Muscle of back (tissue), 13 donors: ENCODE measurements at places on chromosomes 16 and 17.
A peak's percentile ranks its signal among the peaks of the same experiment; 100 is the strongest.

DNA sequence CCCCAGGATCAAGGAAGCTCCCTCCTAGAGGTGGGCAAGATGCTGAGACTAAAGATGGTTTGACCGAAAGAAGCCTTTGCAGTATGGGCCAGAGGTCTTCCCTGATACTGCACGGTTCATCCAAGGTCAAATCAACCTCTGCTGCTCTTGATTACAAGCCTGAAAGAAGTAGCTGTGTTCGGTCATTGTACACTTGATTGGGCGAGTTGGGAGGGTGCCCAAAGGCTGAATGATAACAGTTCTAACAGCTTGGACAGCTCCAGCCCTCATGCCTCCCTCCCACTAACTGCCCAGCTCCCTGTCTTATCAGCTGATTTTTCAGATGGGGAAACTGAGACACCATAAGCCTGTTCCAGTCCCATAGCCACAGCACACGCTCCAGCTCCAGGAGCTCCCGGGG lies 42.8 kb downstream of the ABCC12 start:
- no peak for DNase-seq

GRCh38 chr16:290015-290680 lies 7.2 kb downstream of the PDIA2 start:
- no peak for DNase-seq

DNA sequence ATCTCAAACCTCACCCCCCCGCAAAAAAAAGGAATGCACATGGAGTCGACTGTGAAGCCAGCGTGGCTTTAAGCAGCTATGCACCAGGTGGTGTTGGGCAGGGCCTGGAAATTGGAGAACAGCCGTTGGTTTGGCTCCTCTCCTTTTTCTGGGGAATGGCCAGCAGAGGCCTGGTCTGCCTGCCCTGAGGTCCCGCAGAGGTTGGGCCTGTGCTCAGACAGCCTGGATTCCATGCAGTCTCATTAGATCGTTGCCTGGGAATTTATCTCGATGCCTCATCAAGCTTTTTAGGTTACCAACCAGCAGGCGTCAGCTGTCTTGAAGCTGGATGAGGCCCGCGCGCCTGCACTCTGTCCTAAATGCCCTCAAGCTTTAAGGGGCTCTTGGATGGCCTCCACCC lies 9.8 kb downstream of the SLC12A3 start:
- DNase-seq: peak; percentile 51

DNA sequence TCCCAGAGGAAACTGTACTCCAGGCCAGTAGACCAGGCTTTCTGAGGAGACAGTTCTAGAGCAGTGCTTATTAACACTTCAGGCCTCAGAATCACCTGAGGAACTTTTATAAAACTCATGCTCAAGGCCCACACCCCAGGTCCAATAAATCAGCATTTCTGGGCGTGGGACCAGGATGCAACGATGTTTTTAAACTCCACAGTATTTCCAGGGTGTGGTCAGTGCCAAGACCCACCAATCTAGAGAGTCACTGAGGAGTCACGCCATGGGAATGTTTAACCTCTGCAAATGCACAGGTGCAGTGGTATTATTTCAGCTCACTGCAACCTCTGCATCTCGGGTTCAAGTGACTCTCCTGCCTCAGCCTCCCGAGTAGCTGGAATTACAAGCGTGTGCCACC lies 3.9 kb upstream of the TRPV1 start:
- DNase-seq: no peak

- DNase-seq: no peak
Measured at GRCh38 chr16:19008245-19009169, 24.8 kb downstream of the TMC7 start.

- no peak for DNase-seq
Measured at GRCh38 chr17:44367231-44367979, 3.8 kb upstream of the FAM171A2 start.

DNA sequence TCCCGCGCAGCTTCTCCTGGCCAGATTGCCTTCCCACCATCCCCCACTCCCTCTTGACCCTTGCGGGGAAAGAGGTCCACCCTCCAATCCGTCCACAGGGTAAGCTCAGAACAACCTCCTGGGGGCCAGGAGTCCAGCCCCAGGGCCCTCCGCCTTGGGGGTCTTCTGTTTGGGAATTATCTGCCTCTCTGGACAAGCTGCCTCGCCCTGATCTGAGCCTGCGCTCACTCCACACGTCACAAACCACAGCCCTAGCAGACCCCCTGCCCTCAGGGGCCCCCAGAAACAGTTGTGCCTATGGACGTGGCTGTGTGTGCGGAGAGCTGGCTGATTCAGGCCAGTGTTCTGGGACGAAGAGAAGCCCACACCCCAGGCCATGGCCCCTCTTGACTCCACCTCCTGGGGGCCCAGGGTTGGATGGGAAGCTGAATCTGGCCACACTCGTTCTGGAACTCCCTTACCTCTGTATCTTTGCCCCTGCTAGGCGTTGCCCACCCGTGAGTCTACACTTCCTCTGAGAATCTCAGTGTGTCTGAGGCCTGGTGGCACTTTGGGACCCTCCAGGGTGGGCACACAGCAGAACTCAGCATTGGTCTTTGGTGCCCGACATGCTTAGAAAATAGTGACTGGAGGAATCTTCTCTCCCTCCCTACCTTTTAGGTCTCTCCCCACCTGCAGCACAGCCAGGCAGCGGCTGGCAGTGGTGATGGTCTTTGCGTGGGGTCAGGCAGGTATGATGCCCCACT lies 119.9 kb upstream of the SMURF2 start:
- DNase-seq: no peak

GRCh38 chr16:57567691-57568090 lies 25.2 kb downstream of the ADGRG5 start:
- no peak for DNase-seq

DNA sequence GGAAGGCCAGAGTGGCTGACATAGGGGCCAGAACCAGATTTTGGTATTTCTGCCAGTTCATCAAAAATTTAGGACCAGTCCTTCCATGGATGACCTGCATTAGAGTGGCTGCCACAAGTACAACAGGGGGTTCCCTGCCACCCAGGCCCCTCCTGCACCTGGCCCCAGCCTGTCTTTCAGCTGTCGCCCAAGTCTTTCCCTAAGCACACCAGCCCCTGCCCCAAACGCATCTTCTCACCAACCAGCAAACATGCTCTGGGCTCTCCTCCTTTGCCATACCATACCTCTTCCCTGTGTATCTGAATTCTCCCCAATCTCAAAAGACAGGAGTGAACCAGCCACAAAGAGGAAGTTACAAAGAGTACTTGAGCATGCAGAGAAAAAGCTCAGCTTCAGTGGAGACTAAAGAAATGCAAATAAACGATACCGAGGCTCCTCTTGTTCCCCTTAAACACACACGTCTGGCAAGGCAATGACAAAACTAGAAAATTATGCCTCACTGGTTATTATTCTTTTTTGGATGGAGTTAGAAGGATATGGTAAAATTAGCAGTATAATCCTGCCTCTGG lies 130.6 kb downstream of the DYNLRB2 start:
- DNase-seq: no peak

DNA sequence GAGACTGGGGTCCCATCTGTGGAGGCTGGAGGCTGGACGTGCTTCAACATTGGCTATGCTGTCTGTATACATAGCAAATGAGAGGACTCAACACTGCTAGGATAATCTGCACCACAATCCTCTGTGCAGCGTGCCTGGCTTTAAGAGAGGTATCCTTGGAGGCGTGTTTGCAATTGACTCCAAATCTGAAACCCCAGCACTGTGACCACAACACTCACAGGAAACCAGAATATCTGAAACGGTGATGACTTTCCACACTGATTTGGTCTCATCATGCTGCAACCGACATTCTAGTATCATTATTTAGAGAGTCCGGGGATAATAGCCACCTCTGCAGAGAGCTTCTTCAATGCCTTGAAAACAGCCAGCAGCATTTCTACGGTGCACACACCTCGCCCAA lies 35.1 kb downstream of the TLE7 start:
- DNase-seq: no peak

DNA sequence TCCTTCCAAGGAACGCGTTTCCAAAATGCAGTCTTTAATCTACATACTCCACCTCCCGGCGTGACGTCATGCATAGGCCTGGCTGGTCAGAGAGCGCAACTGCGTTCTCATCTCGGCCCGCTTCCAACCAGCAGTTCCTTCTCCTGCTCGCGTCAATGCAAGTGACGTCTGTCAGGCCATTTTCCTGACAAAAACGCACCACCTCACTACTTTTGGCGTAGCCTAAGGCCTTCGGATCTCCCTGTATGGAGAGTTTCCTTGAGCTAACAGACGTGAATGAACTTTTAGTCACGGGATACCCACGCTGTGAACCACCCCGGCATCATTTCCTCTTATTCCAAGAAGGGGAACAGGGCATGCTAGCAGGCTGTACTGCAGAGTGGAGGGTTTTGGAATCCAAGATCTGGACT lies 25.0 kb downstream of the TEX14 start:
- DNase-seq: peak; percentile 37

DNA sequence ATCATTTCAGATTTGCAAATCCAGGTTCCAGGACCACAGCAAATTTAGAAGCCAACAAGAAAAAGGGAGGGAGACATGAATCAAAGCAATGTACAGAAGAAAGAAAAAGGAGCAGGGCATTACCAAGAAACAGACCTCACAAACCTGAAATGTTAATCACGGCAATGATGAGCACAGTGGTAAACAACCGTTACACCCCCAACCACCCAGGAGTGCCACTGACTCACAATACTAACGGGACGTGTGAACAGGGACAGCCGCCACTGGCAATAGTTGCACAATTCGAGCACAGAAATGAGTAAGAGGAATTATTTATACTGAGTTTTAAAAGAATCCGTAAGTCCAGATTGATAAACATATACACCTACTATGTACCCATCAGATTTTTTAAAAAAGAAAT lies 13.8 kb downstream of the USP22 start:
- no peak for DNase-seq

GRCh38 chr16:52372313-52372712 lies 174.6 kb downstream of the TOX3 start:
- no peak for DNase-seq

DNA sequence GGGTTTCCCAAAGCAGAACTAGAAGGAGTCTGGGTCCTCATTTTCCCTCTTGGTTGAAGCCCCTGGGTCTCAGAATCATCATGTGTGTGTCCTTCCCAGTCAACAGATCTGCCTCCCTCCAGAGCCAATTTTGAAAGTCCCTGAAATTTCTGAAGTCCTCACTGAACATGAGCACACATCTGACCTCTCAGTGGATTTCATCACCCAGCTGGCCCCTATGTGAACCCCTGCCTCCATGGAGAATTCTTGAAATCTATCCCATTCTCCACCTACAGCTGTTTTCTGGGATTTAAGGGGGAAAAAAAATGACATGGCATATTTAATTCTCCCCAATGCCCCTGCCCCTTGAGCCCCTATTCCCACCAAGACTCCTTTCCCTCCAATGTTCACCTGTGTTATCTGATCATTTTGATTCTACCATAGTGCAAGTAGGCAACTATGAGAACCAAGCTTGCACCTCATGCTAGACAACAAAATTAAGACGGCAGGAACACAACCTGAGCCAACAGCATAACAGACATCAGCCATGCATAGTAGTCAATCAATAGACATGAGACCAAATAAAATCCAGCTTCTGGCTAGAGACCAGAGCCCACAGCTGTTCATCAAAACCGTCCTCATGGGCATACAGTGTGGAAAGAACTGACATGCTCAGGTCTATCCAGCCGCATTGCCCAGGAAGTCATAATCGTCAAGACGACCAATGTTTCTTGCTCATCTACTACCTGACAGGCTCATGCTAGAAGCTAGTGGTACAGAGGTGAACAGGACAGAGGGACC lies 14.9 kb downstream of the SOX9 start:
- DNase-seq: no peak

DNA sequence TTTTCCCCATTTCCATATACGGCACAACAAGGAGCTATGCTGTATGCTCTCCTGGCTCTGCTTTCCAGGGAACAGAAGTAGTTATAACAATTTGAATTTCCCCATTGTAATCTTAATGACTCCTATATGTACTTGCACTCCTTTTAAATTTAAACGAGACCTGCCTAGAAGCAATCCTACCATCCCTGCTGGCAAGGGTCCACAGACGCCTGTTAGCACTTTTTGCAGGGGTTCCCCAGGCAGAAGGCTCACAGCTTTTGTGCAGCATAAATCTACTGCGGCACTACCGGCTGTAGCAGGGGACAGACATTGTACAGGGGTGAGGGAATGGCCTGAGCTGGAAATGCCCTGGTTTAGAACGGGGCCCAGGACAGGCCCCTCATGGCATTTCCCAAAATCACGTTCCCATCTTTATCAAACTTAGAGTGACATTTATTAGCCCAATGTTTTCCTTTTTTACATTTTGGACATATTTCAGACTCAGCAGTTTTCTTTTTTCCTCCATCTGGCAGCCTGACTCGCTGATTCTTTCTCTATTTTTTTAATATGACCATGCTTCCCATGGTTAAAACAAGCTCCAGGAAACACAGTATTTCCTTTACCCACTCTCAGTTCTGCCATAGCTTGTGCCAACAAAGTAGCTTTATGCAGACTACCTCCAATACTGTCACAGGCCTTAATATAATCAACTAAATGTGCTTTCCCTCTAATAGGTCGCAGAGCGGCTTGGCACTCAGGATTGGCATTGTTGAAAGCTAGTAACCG lies 35.4 kb upstream of the USP22 start:
- DNase-seq: peak; percentile 37

GRCh38 chr16:48409839-48410632 lies 24.8 kb upstream of the SIAH1 start:
- no peak for DNase-seq

GRCh38 chr16:79659344-79659743 lies 58.8 kb upstream of the MAF start:
- DNase-seq: no peak

DNA sequence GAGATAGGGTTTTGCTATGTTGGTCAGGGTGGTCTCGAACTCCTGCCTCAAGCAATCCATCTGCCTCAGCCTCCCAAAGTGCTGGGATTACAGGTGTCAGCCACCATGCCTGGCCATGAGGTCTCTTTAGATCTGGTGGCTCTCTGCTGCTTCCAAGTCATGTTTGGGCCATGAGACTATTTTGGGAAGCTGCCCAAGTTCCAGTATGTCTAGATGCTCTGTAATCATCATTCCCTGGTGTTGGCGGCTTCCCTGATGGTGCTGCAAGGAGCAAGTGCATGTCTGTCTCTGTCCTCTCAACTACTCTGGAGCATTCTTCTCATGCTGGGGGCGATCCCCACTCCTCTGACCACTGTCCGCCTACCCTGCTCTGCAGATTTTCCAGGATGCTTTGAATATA lies 6.4 kb upstream of the ODF4 start:
- no peak for DNase-seq

DNA sequence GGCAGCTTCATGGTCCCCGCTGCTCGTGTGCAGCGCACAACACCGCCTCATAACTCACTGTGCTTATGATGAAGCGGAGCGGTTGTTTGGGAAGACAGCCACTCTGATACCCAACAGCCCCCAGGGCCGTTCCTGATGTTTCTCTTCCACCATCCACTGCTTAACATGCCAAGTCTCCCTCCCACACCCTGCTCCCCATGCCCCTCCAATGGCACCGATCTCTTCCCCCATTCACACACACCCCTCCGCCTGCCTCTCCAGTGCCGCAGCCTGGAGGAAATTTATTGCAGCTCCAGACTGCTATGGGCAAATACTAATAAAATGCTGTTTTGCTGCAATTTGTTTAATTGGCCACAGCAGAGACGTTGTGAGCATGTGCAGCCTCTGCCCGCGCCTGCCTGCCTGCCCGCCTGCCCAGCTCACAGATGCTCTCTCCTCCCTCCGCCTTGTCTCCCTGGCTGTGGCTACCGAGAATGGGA lies 80.3 kb upstream of the LHX1 start:
- DNase-seq: peak; percentile 11
